Progenitor cell of endocrine pancreas (in vitro differentiated cells): ENCODE measurements at places on chromosomes 2 and 18.

DNA sequence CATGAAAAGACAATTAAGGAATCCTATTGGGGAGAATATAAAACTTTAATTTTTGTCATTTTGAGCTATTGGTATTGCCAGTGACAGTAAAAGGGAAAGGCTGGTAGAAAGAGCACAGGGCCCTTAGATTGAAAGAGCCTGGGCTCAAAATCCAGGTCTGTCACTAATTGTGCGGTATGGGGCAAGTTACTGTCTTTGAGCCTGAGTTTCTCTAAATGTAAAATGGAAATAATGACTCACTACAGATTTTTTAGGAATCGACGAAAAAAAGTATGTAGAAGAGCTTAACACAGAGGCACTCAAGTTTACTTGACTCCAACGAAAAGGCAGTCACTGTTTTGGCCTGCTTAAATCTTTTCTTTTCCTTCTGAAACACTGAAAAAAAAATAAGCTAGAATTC, 7.0 kb downstream of the NDUFV2 start:
- no peak for DNase-seq

DNA sequence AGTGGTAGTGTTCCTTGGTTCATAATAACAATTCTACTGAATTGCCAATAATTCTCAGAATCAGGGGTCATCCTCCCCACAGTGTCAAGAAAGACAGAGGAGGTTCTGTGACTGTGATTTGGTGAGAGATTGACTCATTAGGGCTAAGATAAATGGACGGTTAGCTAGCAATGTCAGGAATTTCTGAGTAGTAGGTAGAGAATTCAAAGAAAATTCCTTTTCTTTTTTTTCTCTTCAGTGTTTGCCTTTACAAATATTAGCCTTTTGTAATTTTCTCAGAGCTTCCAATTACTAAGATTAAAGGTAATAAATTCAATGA, 16.8 kb upstream of the CRIM1 start:
- no peak for DNase-seq

- peak; percentile 10 for DNase-seq
These were observed 608 bp downstream of the CDH7 start for GRCh38 chr18:65751155-65752085.

GRCh38 chr2:11329776-11330175, 14.7 kb downstream of the ROCK2 start:
- no peak for DNase-seq

DNA sequence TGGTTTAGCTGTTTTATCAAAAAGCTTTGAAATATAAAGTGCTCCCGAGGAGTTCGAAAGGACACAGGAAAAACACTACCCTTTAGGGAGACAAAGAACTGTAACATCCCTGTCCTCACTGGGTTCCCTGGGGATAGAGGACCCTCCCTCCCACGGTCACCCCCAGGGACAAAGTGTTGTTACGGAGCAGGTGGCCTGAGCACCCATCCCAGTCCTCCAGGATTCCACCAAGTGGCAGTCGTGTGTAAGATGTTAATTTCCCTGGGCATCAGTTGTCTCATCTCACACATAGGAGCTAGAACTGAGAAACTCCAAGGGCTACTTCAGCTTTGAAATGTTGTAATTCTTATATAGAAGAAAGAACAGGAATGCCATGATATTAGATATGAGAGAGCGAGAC, 137.7 kb downstream of the ALK start:
- no peak for DNase-seq

- no peak for DNase-seq
These were observed 108.8 kb downstream of the RBMS1 start for GRCh38 chr2:160384791-160385190.

DNA sequence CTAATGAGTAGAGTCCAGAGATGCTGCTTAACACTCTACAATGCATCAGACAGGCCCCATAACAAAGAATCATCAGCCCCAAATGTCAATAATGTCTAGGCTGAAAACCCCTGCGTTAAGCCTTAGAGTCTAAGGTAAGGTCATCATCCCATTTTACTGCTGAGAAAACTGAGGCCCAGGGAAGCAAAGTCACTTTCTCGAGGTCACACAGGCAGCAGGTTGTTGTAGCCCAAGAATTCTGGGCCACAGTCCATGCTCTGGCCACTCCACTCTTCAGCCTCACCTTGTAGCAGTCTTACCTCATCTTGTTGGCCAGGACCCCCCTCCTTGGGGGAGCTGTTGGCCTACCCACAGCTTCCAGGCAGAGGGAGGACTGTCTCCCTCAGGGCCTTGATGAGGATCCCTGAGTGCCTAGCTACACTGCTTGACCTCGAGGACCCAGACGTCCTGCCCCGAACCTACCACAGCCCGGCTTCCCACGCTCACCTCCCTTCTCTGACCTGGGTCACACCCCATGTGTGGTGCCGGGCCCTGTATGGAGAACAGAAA, 54.4 kb downstream of the SMAD7 start:
- no peak for DNase-seq

DNA sequence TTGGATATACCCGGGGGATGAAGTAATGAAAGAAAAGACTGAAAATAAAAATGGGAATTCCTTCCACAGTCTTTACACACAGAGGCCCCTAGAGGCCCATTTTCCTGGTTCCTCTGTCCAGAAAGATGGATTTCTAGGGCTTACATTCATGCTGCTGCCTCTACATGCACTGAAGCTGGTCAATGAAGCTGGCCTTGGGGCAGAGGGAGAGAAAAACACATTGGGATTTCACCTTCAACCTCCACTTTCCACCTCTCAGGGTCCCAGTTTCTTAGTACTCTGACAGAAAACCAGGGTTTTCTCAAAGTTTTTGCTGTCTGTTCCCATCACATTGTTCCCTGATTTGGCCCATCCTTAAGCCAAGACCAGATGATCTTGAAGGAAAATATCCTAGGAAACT, 154.6 kb upstream of the ZSWIM2 start:
- DNase-seq: no peak

- DNase-seq: no peak
These were observed 275.3 kb downstream of the KCNS3 start for GRCh38 chr2:18153741-18154140.
